ENCODE measurements at places on chromosomes 12 and 14. TPM values are rescaled to one million over a fixed set of nuclear protein-coding genes. Genes with fewer than 3 reads are reported as not detected.

Gene HCAR3
- 0.29 TPM for total RNA-seq

Gene AMDHD1
- 0.75 TPM for total RNA-seq

Gene ACTR6
- 23.9 TPM for total RNA-seq

Gene OTOGL
- total RNA-seq = 0.62 TPM

Gene ZC2HC1C
- 2.0 TPM for total RNA-seq

GRCh38 chr14:21104448-21105060, 3.7 kb downstream of the TMEM253 start:
- H3K27ac ChIP-seq = peak overlapping the region; percentile 96
- H3K4me3 ChIP-seq = peak overlapping the region; percentile 75
- no peaks in the 10 kb centered on the region for H3K36me3 ChIP-seq
- peak; percentile 88 for DNase-seq
- H3K27me3 ChIP-seq = no peaks in the 10 kb centered on the region
- no peaks in the 10 kb centered on the region for H3K4me1 ChIP-seq

DNA sequence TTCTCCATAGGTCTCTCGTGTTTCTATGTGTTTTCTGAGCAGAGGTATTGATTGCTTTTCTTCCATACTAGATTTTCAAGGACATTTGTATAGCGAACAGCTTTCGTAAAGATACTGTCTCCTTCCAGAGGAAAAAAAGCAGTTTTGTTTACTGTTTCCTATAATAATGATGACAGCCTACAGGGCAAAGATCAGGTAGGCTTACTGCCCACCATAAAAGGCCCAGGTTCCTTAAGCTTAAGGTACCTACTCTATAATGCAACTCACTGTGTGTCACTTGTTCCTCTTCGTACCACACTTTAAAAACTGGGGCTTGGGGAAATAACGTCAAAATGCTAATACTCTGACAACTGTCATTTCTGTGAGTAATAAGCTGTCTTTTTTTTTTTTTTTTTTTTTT, 6.7 kb downstream of the PLCZ1 start:
- no peaks in the 10 kb centered on the region for H3K36me3 ChIP-seq
- H3K27ac ChIP-seq = no peak overlapping the region
- no peaks in the 10 kb centered on the region for H3K27me3 ChIP-seq
- no peak for DNase-seq

DNA sequence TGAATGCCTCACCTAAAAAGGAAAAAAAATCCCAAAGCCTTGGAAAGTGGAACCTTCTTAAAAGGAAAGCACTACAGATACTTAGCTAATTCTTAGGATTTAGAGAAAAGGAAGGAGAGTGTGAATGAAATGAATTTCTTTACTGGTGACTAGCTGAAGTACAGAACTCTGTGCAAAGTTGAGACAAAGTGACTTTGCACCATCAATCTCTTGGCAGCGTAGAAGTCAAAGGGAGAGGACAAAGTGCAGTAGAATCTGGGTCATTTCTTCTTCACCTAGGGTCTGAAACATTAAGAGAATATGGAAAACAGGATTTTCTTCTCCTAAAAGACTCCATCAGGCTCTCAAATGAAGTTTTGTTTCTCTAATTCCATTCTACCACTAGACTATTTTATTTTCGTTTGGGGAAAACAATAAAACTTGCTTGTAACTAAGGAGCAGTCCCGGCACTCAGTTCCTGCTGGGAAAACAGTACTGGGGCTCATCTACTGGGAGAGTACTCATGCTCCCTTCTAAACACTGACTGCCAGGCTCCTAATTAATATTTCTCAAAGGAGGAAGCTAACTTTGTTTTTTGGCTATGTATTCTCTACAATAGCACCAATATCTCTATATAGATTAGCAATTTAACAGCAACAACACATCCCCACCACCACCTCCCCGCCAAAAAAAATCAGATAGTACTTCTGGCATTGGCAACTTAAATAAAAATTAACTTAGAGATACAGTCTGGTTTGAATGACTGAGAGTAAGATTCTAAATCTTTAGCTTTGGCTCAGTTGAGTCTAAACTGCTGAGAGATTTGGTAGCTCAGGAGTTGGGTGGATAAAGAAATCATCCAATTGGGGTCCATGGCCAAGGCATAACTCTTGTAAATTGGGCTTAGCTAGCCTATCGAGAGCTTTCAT, 110.7 kb downstream of the SLC15A5 start:
- no peaks in the 10 kb centered on the region for H3K27me3 ChIP-seq
- H3K36me3 ChIP-seq = no peaks in the 10 kb centered on the region
- DNase-seq = no peak
- H3K27ac ChIP-seq = no peak overlapping the region
- no peaks in the 10 kb centered on the region for H3K4me1 ChIP-seq
- H3K4me3 ChIP-seq = no peak overlapping the region

DNA sequence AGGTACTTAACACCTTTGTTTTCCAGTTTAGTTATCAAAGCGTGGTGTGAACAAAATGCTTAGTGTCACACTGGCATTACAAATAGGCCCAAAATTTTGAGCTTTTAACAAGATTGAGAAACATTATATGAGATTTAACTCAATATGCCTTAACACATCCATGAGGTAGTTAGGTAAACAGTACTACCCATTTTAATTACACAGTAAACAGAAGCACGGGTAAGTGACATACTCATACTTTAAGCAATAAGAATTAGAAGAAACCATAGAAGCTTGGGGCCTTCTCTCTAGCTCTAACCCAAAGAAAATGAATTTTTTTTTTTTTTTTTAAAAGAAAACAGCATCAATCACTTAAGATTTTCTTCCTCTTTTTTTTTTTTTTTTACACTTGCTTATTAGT, 15.5 kb upstream of the PHLDA1 start:
- no peak overlapping the region for H3K27ac ChIP-seq
- no peak for DNase-seq
- H3K4me1 ChIP-seq = no peaks in the 10 kb centered on the region
- H3K36me3 ChIP-seq = peaks cover 1% of the 10 kb centered on the region
- H3K27me3 ChIP-seq = no peaks in the 10 kb centered on the region

DNA sequence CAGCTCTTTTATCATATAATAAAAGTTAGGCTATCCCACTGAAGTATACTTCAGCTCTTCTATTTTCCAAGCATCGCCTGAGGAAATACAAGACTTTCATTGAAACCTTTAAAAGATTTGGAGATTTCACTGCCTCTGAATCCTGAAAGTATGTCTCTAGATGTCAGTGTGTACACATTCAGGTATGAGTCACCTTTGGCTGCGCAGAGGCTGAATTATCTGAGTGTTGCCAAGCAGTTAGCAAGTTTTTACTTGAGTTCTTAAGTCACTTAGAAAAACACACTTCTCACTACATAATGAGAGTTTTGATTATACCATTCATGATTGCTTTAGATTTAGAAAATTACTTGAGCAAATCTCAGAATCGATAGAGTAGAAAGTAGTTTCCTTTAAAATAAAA, 210.3 kb downstream of the TMTC2 start:
- H3K4me3 ChIP-seq = no peak overlapping the region
- no peak for DNase-seq
- no peak overlapping the region for H3K27ac ChIP-seq
- no peaks in the 10 kb centered on the region for H3K36me3 ChIP-seq
- no peaks in the 10 kb centered on the region for H3K4me1 ChIP-seq

GRCh38 chr14:69727860-69728259, 39.1 kb upstream of the SRSF5 start:
- no peaks in the 10 kb centered on the region for H3K27me3 ChIP-seq
- H3K4me3 ChIP-seq = no peak overlapping the region
- no peaks in the 10 kb centered on the region for H3K4me1 ChIP-seq
- no peak for DNase-seq
- H3K27ac ChIP-seq = no peak overlapping the region
- no peaks in the 10 kb centered on the region for H3K36me3 ChIP-seq

DNA sequence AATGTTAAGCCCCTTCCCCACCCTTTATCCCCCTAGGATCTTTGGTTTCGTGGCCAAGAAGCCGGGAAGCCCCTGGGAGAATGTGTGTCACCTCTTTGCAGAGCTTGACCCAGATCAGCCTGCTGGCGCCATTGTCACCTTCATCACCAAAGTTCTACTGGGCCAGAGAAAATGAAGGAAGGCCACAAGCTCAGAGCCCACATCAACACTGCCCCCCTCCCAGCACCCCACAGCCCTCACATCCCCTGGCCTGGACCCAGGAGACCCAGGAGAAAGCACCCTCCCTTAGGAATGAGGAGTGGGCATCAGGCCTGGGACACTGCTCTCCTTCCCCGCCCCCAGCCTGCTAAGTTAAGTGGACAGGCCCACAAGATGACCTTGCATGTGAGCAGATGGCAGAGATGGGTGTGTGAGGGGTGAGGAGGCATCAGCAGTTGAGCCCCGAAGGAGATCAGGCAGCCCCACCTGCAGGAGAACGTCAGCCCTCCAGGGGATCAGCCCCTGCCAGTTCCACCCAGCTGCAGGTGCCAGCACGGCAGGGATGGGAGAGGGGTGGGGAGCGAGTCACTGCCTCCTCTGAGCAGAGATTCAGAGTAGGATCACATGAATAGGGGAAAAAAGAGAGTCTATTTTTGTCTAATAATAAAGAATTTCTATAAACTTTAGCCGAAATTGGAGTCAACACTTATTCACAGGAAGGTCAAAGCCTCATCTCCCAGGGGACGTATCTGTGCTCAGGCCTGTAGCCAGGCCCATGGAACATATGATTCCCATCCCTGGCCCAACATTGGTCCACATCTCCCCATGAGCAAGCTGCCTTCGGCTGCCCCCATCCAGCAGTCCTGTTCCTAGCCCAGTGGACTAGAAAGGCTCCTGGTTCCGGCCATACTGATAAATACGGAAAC, 14.1 kb downstream of the TNS2 start:
- DNase-seq = peak; percentile 77
- no peaks in the 10 kb centered on the region for H3K4me1 ChIP-seq
- H3K27me3 ChIP-seq = no peaks in the 10 kb centered on the region
- no peak overlapping the region for H3K27ac ChIP-seq
- H3K4me3 ChIP-seq = no peak overlapping the region

DNA sequence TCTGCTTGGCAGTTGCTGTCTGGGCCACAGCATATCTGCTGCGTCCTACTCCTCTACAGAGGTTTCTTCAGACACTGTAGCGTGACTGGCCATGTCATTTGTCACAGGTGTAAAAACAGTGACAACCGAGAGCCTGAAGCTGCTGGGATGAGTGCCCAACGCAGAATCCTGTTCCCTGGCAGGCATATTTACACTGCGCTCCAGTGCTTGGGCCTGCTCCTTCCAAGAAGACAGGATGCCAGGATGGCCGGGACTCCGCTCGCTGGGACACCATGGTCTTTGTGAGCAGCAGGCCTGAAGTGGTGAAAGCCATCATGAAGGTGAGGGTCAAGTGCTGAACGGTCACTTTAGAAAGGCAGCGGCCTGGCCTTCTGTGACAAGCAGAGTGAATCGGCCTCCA, 171.4 kb downstream of the EMP1 start:
- H3K27me3 ChIP-seq = no peaks in the 10 kb centered on the region
- DNase-seq = no peak
- no peak overlapping the region for H3K4me3 ChIP-seq

GRCh38 chr14:32478050-32478449, 149.0 kb downstream of the AKAP6 start:
- no peak overlapping the region for H3K4me3 ChIP-seq
- DNase-seq = no peak
- peaks cover 10% of the 10 kb centered on the region for H3K4me1 ChIP-seq

DNA sequence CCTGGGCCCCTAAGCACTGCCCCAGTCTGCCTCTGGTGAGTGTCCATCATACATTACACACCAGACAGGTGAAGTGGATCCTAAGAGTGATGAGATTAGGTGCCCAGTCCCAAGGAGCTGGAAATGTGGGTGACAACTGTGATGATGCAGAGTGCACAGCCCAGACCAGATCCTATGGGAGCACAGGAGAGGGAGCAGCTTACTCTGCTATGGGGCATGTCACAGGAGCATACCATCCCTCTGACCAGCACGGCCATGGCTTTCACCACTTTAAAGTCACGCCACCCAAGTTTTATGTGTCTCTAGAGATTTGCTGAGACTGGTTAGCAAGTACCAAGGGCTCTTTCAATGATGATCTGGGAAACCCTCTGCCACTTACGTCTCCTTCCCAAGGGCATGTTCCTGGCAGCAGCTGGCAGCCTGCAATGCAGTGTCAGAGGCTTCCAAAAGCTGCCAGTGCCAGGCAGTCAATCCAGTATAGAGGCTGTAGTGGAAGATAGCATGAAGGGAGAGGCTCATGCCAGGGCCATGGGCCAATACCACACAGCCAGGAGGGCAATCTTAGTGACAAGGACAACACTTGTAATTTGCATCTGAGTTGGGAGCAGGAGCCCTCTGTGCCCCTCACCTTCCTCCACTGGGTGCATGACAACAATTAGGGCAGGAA, 40.2 kb downstream of the STAB2 start:
- no peaks in the 10 kb centered on the region for H3K36me3 ChIP-seq
- no peaks in the 10 kb centered on the region for H3K4me1 ChIP-seq
- DNase-seq = no peak
- H3K4me3 ChIP-seq = no peak overlapping the region
- H3K27ac ChIP-seq = no peak overlapping the region
- H3K27me3 ChIP-seq = no peaks in the 10 kb centered on the region

- H3K4me1 ChIP-seq = no peaks in the 10 kb centered on the region
- DNase-seq = no peak
- no peak overlapping the region for H3K27ac ChIP-seq
- H3K36me3 ChIP-seq = peaks cover 6% of the 10 kb centered on the region
- no peaks in the 10 kb centered on the region for H3K27me3 ChIP-seq
These were observed 7.3 kb downstream of the YEATS4 start for GRCh38 chr12:69366796-69367195.

DNA sequence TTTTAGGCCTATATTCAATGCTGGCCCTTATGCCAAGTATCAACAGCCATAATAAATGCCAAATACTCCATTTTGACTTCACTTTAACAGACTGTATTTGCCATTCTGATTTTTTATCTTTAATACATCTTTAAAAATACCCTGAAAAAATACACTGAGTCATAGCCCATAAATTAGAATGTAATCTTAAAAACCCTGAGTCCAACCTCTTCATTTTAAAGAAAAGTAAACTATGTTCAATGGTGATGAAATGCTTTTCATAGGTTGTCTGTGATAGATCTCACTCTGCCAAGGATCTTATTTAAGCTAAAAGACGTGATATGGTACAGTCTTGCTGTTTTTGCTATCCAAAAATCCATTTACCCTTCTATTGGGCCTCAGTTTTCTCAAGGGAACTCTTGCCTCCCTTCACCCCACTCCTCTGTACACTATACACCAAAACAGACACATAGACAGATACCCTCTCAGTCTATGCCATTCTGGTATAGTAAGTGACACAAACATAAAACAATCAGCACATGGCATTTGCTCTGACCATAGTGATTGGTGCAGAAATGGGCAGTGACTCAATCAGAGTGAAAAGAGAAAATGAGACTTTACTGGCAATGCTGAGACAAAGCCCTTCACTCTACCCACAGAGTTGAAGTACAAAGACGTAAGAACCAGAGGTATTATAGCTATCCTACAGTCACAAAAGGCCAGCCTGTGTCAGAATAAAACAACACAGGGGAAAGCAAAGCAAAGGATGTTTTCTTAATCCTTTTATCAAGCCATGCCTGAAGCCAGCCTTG, 49.1 kb downstream of the BTG1 start:
- DNase-seq = no peak
- no peak overlapping the region for H3K4me3 ChIP-seq
- H3K4me1 ChIP-seq = peaks cover 2% of the 10 kb centered on the region
- H3K36me3 ChIP-seq = no peaks in the 10 kb centered on the region
- no peak overlapping the region for H3K27ac ChIP-seq
- H3K27me3 ChIP-seq = no peaks in the 10 kb centered on the region

Data from aorta (tissue), 5 donors.